Neural crest cell (in vitro differentiated cells): ENCODE measurements at places on chromosomes 6 and 20. TPM values are rescaled to one million over a fixed set of nuclear protein-coding genes. Genes with fewer than 3 reads are reported as not detected.

GRCh38 chr6:52306972-52307870, 22.7 kb upstream of the MCM3 start:
- no peak for DNase-seq

GRCh38 chr6:114796576-114796975, 453.8 kb upstream of the HS3ST5 start:
- DNase-seq = no peak

- peak; percentile 25 for DNase-seq
These were observed 518 bp downstream of the PEX6 start for GRCh38 chr6:42978487-42978838.

- no peak for DNase-seq
These were observed 19.7 kb downstream of the NCOA7 start for GRCh38 chr6:125810445-125810844.

DNA sequence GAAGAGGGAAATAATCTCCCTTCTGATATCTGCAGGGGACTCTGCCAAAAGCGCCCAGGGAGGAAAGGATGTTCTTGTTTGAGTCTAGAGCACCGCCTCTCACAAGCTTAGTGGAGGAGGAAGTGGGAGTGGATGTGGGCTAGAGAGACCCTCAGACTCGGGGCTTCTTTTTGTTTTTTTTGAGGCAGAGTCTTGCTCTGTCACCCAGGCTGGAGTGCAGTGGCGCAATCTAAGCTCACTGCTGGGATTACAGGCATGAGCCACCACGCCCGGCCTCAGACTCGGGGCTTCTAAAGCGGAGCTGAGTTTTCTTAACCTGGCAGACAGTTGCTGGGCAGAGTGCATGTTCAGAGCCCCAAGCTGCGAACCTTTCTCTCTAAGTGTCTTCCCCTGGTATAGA, 310.8 kb downstream of the BMP7 start:
- DNase-seq = no peak

DNA sequence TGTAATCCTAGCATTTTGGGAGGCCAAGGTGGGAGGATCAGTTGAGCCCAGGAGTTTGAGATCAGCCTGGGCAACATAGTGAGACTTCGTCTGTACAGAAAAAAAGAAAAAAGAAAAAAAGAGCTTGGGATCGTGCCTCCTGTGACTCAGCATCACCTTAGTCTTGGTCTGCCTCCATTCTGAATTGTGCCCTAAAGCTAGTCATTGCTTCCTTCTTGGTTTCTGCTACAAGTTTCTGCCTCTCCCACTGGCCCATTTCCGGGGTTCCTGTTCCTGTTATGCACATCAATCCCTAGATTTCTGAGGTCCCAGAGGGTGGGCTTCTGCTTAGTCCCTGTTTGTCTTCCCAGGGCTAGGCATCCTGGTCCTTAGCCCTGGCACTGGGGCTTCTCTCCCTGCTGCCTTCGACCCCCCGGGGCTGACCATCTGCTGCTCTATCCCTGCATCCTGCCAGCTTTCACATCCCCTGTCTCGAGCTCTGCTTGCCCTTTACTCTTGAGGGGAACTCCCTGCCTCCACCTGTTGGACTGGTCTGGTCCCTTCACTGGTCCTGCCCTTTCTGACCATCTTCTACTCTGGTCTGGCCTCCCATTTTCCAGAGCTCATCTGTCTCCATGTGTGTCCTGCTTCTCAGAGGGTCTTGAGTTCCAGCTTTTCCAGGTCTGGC, 77.5 kb upstream of the ESR1 start:
- DNase-seq = no peak

- no peak for DNase-seq
These were observed 115.1 kb downstream of the GJA1 start for GRCh38 chr6:121550491-121551010.

DNA sequence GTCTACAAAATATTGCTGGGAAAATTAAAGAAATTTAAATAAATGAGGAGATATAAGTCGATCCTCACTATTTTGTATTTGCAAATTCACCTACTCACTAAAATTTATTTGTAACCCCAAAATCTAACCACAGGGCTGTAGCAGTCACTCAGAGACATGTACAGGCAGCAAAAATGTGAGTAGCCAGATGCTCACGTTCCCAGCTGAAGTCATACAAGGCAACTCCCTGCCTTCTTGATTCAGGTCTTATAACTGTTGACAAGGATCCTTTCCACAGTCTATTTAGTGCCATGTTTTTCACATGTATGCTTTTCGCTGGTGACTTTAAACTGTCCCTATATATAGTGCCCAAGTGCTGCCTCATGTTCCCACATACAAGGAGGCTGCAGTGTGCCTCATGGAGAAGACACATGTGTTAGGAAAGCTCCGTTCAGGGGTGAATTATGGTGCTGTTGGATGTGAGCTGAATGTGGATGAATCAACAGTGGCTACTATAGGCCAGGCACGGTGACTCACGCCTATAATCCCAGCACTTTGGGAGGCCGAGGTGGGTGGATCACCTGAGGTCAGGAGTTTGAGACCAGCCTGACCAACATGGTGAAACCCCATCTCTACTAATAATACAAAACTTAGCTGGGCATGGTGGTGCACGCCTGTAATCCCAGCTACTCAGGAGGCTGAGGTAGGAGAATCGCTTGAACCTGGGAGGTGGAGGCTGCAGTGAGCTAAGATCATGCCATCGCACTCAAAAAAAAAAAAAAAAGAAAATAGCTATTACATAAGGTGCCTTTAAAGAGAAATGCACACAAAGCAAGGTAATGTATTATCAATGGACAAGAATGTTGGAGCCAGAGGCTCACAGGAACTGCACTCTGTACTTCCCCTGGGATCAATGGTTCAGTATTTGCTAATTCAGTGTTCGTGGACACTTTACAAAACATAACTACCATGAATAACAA, 55.3 kb downstream of the STK35 start:
- DNase-seq = no peak

- DNase-seq = no peak
These were observed 54.2 kb downstream of the SYNDIG1 start for GRCh38 chr20:24523661-24524060.

DNA sequence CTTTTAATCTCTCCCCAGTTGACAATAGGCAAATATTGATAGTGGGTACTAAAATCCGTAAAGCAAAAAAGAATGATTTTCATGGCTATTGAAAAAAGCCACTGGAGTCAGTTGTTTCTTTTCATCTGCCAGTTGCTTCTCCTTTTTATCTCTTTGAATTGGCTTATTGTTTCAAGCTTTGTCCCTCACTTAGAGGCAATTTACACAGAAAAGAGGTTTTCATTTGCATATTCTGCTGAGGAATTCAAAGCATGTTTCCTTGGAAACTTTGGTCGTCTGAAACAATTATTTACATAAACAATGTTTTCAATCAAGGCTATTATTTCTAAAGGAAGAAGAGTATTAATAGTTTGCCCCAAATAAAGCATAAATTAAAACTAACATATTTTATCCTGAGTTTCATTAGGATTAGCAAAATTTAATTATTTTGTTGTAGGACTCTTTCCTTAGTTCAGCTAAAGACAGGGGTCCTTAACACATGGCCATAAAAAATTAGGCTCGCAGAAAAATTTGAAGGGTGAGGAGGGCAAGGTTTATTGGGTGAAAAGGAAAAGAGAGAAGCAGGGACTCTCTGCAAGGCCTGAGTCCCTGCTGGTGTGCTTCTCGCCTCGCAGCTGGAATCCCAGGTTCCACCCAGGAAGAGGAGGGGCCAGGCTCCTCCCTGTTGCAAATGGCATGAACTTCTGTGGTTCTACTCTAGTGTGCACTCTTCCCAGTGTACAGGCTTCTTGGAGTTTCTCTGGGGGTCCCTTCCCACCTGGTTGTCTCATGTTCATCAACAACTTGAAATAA, 138.8 kb upstream of the LAMA2 start:
- no peak for DNase-seq

DNA sequence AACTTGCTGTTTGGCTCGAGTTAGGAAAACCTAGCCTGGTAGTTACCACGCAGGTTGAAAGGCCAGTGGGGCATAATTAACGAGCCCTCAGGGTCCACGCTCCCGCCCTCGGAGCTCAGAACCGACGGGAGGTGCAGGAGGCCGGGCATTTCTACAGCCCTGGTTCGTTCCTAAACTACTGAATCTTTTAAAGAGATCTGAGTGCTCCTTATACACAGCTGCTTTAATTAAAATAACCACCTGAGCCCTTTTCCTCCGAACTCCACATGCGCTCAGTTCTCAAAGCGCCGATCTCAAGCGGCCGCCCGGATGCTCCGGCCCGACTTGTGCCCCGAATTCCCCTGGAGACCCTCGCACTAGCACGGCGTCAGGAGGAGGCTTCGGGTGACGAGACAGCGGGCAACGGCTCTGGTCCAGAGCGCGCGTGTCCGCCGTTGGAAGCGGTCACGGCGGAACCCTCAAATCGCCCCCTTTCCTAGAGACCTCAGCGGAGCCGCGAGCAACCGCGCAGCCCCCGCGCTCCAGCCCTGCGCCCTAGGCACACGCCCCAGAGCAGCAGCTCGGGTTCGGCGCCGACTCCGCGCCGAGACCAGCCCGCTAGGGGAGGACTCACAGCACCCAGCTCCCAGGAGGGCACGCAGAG, 397 bp downstream of the WDR27 start:
- DNase-seq = no peak

- no peak for DNase-seq
These were observed 137.8 kb downstream of the SOD2 start for GRCh38 chr6:159555082-159555875.

DNA sequence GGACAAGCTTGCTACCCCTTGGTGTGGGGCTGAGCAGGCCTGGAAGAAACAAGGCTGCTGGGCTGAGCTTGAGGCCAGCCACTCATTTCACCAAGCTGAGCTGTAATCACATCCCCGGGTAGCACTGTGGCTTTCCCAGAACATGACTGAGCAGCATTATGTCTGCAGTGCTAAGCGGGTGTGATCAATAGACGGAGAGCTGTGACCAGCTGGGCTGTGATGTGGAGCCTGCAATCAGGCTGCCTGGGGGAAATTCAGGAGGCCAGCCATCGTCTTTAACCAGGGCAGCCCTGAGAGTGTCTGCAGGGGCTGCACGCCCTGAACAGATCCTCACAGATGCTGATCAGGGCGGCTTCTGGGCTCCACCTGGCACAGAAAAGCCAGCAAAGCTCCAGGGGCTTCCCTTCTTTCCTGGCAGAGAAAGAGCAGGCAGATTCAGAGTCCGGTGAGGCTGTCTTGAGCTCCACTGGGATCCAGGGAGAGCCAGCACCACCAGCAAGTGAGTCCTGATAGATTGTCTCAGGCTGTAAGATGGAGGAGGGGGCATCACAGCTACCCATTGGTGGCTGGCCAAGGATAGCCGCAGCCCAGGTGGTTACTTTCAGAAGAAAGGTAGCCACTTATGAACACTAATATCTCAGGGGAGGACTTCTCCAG, 165.9 kb downstream of the NRN1 start:
- no peak for DNase-seq

GRCh38 chr20:5100684-5101347, 18.9 kb downstream of the PCNA start:
- DNase-seq = peak; percentile 70

DNA sequence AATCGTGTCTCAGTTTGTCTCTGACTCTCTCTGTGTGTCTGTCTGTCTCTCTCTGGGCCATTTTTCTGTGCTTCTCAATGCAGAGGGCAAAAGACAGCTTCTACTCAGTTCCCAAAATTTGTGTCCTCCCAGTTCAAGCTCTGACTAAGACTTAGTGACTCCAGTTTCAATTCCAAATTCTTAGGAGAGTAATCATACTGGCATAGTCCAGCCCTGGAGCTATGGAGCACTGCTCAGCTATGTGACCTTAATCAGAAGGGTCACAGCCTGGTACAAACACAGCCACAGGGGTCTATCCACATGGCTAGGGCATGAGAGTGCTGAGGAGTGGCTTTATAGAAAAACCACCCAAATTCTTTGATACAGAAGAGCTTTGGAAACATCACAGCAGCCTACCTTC, 91.9 kb downstream of the FOXF2 start:
- no peak for DNase-seq

DNA sequence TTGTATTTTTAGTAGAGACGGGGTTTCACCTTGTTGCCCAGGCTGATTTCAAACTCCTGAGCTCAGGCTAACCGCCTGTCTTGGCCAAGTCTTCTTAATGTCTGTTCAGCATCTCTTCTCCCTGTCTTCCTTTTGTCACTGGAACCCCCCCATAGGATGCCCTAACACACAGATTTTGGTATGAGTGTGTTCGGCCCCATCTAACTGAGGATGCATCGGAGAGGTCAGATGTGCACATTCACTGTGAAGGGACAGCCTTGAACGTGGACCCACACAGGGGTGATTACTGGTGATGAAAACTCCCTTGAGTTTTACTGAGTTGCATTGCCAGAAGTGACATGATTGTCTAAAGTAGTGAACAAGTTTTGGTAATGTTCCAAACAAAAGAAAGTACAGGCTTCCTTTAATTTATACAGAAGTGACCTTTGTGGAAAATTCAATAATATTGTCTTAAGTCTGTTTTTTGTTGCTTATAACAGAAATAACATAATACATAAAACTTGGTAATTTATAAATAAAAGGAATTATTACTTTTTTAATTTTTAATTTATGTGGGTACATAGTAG, 40.5 kb upstream of the NCOA3 start:
- no peak for DNase-seq

GRCh38 chr6:110828396-110828795, 13.1 kb upstream of the CDK19 start:
- no peak for DNase-seq

GRCh38 chr20:45039475-45039820, 61.5 kb downstream of the KCNS1 start:
- DNase-seq = no peak

DNA sequence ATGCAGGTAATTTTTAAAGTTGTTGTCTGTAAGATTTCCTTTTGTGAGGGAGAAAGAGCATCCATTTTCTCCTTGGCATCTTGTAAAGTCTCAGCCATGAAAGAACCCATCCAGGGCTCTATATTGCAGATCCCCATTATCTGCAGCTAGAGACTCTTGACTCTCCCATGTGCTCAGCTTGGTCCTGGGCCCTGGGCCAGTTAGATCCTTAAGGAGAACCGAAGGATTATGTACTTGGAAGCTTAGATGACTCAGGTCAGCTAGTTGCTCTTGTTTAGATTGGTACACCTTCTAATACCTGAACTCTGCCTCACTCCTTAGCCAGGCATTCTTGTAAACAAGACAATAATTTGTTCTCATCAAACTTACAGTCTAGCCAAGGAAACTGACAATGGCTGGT, 1617.6 kb downstream of the KHDRBS2 start:
- DNase-seq = no peak

- DNase-seq = no peak
These were observed 41.3 kb downstream of the SYNJ2 start for GRCh38 chr6:158022749-158023596.

DNA sequence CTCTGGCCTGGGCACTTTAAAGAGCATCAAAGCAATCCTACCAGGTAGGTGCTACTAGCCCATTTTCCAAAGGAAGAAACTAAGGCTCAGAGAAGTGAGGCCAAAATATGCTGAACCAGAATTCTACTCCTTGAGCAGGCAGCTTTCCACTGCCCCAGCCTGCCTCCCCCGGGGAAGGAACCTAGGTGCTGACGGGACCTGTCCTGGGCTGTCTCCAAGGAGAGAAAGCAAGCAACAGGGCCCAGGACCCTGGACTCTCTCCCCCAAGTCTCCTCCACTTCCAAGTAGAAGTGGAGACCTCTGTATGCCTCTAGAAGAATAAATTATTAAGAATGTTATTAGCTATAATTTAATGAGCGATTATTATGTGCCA, 159.5 kb downstream of the MRPL14 start:
- DNase-seq = no peak

GRCh38 chr6:44253307-44254101, 3.8 kb downstream of the SLC35B2 start:
- peak; percentile 57 for DNase-seq

GABRR1 gene
- total RNA-seq = 0.12 TPM in 1 of 2 replicates, not detected in the other

C20orf204 gene
- 2.1 and 2.3 TPM in 2 replicates for total RNA-seq

TXLNB gene
- 0.61 and 0.65 TPM in 2 replicates for total RNA-seq

SEL1L2 gene
- total RNA-seq = not detected in 2 replicates

LGSN gene
- total RNA-seq = not detected in 2 replicates

RCAN2 gene
- 3.6 TPM in 2 replicates for total RNA-seq

C6orf58 gene
- 0.82 TPM in 1 of 2 replicates, not detected in the other for total RNA-seq

ADAM33 gene
- 3.0 and 3.2 TPM in 2 replicates for total RNA-seq

ECT2L gene
- not detected in 2 replicates for total RNA-seq

DNMT3B gene
- 57.3 and 58.0 TPM in 2 replicates for total RNA-seq
